Fibroblast of skin of abdomen (primary cell): ENCODE measurements at places on chromosomes 6 and 20.

DNA sequence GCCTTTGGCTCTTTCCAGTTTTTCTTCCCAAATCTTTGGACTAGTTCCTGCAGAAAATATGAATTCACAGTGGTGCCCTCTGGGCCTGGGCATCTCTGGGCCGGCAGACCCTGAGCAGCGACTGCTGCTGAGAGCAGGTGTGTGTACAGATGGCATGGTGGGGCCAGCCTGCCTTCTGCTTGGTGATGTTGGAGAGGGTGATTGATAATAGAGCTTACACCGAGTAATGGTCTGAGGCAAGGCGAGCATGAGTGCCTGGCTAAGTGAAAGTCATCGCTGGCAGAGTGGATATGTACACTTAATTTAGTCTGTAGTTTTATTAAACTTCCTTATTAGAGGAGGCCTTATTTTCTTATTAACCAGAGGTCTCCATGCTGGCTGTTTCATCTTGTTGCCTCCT is 156.9 kb downstream of the CDKAL1 start:
- no peak for DNase-seq

DNA sequence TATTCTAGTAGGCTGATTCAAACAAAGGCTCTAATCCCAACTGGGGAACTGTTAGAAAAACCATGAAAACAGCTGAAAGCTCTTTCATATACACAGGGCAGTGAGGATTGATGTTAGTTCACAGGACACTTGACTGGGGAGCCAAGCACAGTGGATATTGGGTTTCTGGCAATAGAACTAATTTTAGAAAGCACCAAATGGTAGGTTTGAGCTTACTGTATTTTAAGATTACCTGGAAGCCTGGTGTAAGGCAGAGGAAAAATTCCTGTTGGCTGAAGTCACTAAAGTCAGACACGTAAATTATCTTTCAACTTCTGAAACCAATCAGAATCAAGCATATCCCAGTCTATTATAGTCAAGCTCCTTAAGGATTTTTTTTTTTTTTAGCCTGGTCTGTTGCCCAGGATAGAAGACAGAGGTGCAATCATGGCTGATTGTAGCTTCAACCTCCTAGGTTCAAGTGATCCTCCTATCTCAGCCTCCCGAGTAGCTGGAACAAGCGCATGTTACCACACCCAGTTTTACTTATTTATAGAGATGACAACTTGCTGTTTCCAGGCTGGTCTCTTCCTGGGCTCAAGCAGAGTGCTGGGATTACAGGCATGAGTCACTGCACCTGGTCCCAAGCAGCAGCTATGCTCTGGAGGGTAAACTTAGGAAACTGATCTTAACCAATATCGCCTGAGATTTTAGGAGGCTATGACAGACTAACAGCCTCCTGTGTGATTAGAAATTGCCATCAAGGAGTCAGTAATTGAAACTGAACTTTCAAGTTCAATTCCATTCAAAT is 32.5 kb upstream of the SYNCRIP start:
- DNase-seq: peak; percentile 58

DNA sequence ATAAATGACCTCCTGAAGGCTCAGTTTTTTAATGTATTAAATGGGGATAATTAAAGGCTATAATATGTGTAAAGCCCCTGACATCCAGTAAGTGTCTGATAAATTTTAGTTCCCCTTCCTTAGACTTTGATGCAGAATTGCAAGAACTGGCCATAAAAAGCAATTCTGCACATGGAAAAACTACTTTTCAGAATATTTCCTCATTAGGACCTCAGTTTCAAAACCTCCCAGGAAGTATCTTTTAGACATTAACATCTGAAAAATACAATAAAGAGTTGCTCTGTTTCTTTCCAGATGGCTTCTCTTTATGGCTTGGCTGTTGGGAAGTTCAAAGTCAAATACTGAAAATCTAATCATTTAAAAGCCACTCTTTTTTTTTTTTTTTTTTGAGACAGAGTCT is 106.3 kb upstream of the ZNF217 start:
- no peak for DNase-seq

GRCh38 chr6:19795211-19795610 is 42.0 kb upstream of the ID4 start:
- peak; percentile 40 for DNase-seq

- no peak for DNase-seq
Measured at GRCh38 chr6:25446830-25447569, 167.8 kb downstream of the CARMIL1 start.

GRCh38 chr20:272718-273117 is 15.2 kb downstream of the DEFB132 start:
- no peak for DNase-seq
